Vein endothelial cell (primary cell): ENCODE measurements at places on chromosomes 7 and 10. TPM values are rescaled to one million over a fixed set of nuclear protein-coding genes. Genes with fewer than 3 reads are reported as not detected.

MRPS16 gene
- total RNA-seq: 79.4 and 85.3 TPM in 2 replicates

C7orf33 gene
- total RNA-seq: not detected in 2 replicates

ASB4 gene
- not detected in 2 replicates for total RNA-seq

UPK3BL2 gene
- total RNA-seq: 2.5 and 2.9 TPM in 2 replicates

AEBP1 gene
- 8.9 and 27.4 TPM in 2 replicates for total RNA-seq

HOXA10 gene
- total RNA-seq: 6.2 and 7.5 TPM in 2 replicates

METTL27 gene
- 0.98 TPM in 1 of 2 replicates, not detected in the other for total RNA-seq

RBP4 gene
- total RNA-seq: not detected in 2 replicates

SPDYE2B gene
- not detected in 2 replicates for total RNA-seq

BMPR1A gene
- total RNA-seq: 0.65 and 0.76 TPM in 2 replicates

MCM10 gene
- total RNA-seq: 5.6 and 18.0 TPM in 2 replicates
